ENCODE measurements at places on chromosomes 7 and 10.

- no peak for DNase-seq
These were observed 491.3 kb upstream of the MKI67 start for GRCh38 chr10:128617532-128617931.

GRCh38 chr10:74190494-74190893 lies 39.5 kb downstream of the ADK start:
- no peak for DNase-seq

GRCh38 chr7:117269417-117269816 lies 53.4 kb downstream of the WNT2 start:
- peak; percentile 83 for DNase-seq

DNA sequence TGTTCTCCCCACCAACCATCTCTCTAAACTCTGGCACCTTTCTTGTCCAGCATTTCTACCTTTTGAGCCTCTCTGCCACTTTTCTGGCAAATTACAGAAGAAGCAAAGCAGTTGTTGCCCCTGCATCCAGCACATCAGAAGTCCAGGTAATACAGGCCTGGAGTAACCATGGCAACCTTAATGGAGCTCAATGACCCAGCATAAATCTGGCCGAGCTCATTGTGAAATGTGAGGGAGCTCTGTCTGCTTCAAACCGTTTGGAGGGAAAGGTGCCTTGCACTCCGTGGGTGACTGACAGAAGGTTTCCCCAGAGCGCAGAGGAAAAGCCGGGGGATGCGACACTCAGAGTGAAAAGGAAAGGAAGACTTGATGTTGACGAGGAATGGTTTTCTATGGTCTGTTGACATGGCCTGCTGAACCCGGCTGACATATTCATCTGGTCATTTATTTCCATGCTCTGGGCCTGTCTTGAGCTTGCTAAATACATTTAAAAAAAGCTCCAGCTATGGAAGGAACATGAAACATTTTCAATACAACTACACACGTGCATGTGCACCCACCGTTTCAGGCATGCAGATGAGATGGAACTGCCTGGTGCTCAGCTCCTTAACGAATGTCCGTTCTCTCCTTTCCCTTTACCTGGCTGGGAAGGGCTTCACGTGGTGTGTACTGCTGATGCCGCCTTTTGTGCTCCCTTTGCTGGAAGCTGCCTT lies 74.9 kb downstream of the ADRA2A start:
- DNase-seq: no peak

- DNase-seq: no peak
These were observed 9.2 kb upstream of the LRRN3 start for GRCh38 chr7:111081546-111082267.

- peak; percentile 6 for DNase-seq
These were observed 69.3 kb upstream of the PRR15 start for GRCh38 chr7:29494350-29494749.

- DNase-seq: peak; percentile 19
These were observed 81.6 kb upstream of the RNF32 start for GRCh38 chr7:156559001-156559400.

DNA sequence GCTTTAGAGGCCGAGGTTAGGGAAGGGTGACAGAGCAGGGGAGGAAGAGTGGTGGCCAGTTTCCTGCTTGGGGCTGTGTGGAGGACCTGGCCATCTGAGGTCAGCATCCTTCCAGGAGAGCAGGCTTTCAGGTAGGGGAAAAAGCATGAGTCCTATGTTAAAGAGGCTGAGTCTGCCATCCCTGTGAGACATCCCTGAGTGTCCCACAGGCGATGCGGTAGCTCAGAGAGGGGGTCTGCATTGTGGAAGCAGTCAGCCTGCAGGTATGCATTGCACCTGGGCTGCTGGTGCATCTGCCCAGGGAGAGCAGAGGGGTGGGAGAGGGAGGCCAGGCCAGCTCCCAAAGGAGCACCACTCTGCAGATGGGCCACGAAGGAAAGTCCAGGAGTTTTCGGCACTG lies 282.1 kb upstream of the ZNF32 start:
- no peak for DNase-seq

DNA sequence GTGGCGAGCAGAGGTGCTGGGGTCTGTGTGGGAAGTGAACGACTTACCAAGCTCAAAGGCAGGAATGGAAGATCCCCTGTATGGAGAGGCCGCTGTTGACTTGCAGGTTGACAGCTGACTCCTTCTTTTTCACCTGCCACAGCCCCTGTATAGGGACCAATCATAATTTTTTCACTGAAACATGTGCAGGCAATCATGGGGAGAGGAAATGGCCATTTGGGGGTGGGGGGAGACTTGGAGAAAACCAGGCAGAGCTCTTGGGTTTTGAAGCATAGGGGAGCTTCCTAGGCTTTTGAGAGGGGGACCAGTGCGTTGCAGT lies 101.4 kb downstream of the WDR37 start:
- no peak for DNase-seq

- no peak for DNase-seq
These were observed 5.3 kb upstream of the PILRA start for GRCh38 chr7:100367676-100368613.

- DNase-seq: no peak
These were observed 1355.2 kb downstream of the XPNPEP1 start for GRCh38 chr10:108567899-108568752.

- DNase-seq: peak; percentile 5
These were observed 268.5 kb downstream of the RPS24 start for GRCh38 chr10:78301891-78302738.

DNA sequence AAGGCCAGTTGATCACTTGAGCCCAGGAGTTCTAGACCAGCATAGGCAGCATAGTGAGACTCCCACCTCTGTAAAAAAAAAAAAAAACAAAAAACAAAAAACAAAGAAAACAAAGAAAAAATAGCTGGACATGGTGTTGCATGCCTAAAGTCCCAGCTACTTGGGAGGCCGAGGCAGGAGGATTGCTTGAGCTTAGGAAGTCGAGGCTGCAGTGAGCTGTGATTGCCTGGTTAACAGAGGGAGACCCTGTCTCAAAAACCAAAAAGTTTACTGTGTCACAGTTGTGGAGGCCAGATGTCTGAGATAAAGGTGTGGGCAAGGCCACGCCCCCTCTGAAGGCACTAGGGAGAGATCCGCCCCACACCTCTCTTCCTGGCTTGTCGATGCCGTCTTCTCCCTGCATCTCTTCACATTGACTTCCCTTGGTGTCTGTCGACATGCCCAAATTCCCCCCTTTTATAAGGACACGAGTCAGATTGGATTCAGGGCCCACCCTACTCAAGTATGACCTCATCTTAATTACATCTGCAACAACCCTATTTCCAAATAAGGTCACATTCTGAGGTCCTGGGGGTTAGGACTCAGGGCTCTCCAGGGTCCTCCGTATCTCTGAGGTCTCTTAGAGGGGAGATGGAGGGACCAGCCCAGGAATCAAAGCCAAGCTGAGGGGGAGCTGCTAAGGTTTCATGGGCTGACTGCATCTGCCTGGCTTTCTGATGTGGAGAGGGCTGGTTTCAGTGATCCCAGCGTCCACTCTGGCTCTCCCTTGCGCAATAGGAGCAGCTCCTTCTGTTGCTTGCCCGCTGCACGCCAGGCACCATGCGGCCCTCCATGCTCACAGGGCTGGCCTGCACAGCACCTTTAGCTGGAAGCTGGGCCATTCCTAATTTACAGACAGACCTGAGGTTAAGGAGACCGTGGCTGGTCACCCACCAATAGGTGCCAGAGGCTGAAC lies 23.1 kb downstream of the AGAP3 start:
- no peak for DNase-seq

DNA sequence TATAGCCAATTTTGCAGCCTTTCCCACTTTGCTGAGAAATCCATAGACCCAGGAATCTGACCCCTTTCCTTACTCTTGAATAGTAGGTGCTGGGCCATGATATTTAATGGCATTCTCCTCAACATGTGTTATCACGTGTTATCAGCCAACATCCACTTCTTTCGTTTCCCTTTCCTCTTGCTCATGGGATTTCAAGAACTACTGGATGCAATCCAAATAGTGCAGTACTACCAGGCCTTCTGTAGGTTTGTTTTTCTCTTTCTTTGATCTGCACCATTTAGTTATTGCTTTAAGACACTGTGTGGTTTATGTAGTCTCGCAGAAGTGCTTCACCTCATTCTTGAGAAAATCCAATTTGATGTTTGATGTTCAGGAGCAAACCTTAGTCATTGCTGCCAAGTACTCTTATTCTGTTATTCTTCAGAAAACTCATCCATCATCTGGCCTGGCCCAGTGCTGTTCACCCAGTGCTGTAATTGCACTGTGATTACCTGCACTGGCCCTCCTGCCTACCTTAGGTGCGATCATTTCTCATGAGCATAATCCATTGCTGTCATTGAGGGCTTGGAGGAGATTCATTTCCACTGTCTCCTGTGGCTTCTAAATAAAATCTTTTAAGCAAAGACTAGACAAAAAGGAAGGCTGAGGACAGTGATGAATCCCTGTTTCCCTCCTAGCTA lies 315.3 kb downstream of the BMPER start:
- DNase-seq: no peak

DNA sequence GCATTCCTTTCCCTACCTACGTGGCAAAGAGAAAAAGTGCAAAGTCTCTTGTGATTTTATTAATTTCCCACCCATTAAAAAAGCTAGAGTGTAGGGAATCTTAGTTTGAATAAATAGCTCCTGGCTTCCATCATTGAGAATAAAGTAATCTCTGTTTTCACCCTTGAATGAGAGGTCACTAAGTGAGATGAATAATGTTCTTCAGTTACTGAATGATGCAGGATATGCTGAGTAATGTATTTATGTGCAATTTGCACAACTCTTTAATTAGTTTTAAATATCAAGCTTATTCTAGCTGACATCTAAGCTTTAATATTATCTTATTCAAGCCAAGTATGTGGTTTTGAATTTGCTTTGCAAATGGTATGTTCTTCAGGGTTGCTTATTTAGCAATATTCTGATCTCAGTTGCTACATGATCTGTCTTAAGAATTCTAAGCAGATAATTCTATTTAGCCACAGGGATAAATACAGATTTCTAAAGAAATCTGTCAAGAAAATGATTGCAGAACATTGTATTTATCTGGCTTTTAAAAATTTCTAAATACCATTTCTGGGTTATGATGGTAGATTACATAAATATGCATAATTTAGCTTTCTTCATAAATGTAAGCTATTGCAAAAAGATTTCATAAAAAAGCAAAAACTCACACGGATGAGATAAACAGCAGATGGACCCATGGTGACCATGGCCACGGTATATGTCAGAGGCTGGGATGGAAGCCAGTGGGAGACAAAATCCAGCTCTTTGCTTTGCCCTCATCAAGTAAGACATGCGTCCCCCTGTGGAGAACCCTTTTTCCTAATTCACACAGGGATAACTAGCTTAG lies 141.0 kb downstream of the MACC1 start:
- no peak for DNase-seq

DNA sequence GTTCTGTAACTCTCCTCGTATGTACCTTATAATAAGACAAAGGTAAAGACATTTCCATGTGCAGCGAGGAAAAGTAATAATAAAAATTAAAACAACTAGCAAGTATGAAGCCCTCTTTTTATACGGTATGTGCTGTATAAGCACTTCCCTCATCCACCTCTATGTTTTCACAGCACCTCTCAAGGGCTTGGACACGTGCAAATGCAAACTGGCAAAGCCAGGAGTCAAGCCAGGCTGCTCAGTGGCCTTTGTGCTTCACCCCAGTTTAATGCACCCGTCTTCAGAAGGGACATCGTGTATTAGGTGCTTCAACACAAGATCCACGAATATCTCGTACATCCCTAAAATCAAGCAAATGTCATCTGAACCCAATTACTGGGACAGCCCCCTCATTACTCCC lies 1.3 kb upstream of the DGKI start:
- DNase-seq: no peak

- DNase-seq: peak; percentile 68
These were observed 65.6 kb upstream of the CCDC6 start for GRCh38 chr10:59971915-59972314.

DNA sequence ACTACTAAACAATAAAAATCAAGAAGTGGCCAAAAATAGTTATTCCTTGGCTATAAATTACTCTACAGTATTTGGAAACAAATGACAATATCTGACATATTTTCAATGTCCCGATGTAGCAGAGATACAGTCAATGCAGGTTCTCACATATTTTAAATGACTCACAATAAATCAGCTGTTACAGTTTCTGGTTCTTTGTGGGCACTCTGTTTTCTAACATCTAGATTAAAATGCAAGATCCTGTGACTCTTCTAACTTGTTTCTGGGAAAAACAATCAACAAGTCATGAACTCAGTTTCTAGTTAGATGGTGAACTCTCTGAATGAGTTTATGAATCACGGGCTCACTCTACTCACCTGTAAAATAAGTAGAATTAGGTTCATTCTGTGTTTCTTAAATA lies 849.6 kb upstream of the MBL2 start:
- DNase-seq: no peak

DNA sequence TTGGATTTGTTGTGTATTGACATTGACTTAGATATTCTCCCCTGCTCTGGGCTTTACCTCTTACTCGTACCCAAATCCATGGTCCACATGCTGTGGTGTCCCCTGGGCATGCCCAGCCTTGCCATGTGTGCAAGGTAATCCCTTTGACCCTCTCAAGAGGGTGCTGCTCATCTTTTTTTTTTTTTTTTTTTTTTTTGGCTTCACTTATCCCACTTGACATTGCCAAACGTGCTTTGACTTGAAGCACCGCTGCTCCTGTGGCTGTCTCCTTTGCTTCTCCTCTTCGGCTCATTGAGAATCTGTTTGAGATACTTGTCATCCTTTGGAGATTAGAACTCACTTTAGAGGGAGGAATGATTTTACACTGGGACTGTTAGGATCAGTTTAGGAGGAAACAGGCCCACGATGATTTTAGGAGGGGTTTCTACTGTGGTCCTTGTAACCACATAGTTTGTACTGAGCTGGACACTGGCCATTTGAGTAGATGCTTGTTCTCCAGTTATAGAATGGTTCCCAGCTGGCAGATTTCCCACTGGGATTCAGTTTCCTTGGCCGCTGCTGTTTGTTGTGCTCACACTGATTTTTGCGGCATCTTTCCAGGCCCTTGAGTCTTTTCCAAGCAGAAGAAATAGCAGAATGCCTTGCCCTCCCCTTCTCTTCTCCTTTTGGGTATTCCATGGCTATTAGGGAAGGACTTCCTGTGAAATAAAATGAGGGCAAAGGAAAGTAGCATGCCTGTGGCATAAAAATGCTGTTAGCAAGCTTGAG lies 184.8 kb downstream of the AUTS2 start:
- no peak for DNase-seq

- no peak for DNase-seq
These were observed 266.8 kb downstream of the SORCS1 start for GRCh38 chr10:106897719-106898118.

DNA sequence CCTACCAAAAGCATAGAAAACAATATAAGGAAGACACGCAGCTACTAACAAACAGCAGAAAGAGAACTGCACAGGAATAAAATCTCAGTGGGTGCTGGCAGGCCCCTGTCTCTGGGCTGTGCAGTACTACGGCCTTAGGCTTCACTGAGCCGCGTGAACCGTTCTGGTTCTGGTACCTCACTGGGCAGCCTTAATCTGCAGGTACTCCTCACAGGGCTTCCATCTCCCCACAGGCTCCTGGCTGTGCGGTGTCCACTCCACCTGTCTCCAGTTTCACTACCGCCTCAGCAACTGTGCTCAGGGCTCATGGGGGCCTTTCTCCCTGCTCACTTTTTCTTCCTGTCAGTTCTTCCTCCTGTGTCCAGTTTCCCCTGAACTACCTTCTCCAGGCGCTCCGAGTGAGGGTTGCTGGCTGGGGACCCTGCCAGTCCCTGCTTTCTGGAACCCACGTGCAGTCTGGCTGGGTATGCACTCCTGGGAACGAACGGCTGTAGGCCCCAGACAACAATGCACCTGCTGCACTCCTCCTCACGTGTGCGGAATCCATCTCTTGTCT lies 75.7 kb downstream of the VIPR2 start:
- no peak for DNase-seq

GRCh38 chr10:57963546-57963945 lies 304.1 kb downstream of the IPMK start:
- no peak for DNase-seq
